ENCODE measurements at places on chromosomes 4 and X. TPM values are rescaled to one million over a fixed set of nuclear protein-coding genes. Genes with fewer than 3 reads are reported as not detected.

The GLRA2 gene
- not detected for total RNA-seq

The AKAP14 gene
- total RNA-seq = not detected

The RELL1 gene
- 33.3 TPM for total RNA-seq

The NUP62CL gene
- 4.6 TPM for total RNA-seq

The SLC10A6 gene
- total RNA-seq = not detected

The BRS3 gene
- not detected for total RNA-seq

The HELQ gene
- 10.5 TPM for total RNA-seq

DNA sequence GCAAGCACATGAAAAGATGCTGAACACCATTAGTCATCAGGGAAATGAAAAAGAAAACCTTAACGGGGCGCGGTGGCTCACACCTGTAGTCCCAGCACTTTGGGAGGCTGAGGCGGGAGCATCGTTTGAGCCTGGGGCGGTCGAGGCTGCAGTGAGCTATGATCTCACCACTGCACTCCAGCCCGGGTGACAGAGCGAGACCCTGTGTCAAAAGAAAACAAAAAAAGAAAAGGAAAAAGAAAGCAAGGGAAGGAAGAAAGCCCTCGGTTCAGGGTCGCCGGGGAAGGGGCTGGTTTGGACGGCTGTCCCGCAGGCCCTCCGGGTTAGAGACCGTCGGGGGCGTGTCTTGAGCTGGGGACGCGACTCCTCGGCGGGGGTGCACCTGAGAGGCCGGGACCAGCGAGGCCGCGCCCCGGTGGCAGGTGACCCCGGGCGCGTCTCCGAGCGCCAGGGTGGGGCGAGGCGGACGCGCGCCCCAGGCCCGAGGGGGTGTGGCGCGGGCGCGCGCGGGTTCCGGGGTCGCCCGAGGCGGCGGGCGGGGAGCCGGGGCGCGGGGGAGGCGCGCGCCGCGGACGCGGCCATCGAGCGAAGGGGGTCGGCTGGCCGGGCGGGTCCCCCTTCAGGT lies 478 bp upstream of the PLXNA3 start:
- no peak for DNase-seq

DNA sequence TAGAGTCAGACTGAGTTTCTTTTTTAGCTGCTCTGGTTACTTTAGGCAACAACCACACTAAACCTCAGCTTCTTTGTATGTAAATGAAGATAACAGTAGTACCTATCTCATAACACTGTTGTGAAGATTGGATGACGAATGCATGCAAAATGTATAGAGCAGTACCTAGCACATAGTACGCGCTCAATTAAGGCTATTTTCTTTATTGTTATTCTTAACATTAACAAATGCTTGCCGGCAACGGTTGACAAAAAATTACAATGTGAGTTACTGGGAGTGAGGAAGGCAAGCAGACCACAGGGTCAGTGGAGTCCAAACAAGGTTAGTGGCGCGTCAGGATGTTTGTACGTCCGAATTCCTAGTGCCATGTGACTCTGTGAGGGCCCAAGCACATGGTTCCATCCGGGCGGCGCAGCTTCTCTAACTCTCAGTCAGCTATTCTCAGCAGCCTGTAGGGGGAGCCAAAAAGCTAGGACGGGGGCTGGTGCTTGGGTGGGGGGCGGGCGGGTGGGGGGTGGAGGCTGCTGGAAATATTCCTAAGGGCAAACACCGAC lies 821 bp upstream of the NALF2 start:
- peak; percentile 80 for DNase-seq

DNA sequence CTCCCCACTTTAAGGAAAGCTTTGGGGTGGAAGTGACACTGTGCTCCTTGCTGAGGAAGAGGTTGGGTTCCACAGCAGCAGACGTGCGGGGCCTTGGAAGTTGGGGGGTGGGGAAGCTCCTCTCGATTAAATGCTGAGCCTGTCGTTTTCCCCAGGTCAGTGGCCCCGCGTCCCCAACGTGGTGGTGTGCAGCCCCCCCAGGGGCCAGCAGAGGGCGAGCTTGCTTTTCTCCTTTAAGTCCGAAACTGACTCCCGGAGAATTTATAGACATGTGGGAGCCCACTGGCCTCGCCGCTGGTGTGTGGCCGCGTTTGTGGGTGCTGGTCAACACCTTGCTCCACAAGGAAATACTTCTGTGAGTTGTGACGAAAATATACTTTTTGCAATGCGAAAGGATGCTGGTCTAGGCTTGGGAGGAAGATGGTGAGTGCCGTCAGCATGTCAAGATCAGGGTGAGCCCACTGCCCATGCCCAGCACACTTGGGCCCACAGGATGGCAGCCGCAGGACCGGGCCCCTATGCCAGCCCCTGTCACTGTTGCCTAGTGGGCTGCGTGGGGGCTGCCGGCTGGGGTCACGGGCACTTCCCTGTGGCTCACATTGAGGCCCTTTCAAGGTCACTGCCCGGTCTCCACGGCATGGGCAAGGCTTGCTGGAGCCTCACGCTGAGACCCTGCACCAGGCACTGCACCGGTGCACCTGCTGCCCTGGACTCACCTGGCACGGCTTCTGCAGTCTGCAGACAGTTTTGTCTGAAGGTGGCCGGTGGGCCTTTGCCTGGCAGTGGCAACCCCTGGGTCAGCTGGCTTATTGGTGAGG lies 9.4 kb downstream of the UVSSA start:
- peak; percentile 62 for DNase-seq

DNA sequence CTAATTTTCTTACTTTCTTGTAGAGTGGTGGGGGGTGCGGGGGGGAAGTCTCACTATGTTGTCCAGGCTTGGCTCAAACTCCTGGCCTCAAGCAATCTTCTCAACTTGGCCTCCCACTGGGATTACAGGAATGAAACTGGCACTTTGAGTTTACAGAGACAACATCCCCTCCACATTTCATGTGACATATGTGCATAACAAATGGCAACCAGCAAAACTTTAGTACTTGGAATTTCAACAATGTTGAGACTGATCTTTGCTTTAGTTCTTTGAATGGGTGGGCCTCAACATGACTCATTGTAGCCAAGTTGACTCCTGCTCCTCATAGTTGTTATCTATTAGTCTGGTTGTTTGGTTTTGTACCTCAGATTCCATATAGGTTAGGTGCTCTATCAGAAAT lies 11.4 kb upstream of the FMR1 start:
- no peak for DNase-seq

DNA sequence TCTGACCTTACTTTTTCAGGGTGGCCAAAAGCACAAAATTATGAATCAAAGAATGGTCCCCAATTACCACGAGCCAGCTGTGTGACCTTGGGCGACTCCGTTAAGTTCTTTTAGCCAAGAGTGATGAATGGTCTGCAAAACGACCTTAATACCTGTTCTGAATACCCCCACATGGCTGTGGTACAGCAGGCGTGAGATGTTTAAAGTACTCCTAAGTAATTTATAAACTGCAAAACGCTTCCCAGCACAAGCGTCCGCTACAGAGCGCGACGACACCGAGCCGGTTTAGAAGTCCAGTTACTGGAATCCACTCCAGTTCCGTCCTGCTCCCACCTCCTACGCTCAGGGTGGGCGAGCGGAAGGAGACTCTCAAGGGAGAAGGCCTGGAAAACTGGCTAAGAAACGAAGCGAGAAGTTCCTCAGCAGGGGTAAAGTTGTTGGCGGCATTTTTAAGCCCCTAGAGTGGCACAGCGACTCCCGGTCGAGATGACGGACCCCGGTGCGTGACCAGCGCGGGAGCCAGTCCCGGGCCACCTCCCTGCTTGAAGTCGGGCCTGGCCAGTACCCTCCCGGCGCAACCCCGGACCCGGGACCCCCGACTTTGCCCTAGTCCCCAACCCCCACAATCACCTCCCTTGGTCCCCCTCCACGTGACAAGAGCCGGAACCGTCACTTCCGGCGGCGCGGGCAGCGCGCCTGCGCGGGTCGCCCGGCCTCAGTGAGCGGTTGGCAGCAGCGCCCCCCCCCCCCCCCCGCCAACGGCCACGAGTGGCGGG lies 659 bp upstream of the BMP2K start:
- peak; percentile 78 for DNase-seq

GRCh38 chr4:70651864-70652506 lies 14.3 kb downstream of the JCHAIN start:
- DNase-seq = peak; percentile 45

- no peak for DNase-seq
These were observed 17.4 kb upstream of the UBA1 start for GRCh38 chrX:47176101-47176740.

DNA sequence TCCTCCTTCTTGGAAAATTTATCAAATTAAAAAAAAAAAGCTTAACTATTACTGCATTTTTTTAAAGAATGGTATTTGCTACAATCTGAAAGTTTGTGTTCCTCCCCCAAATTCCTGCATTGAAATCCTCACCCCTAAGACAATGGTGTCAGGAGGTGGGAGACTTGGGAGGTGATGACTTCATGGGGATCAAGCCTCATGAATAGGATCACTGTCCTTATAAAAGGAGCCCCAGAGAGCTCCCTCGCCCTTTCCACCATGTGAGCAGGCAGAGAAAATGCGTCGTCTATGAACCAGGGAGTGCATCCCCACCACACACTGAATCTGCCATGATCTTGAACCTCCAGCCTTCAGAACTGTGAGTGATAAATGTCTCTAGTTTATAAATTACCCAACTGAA lies 38.0 kb downstream of the DHRSX start:
- peak; percentile 65 for DNase-seq

DNA sequence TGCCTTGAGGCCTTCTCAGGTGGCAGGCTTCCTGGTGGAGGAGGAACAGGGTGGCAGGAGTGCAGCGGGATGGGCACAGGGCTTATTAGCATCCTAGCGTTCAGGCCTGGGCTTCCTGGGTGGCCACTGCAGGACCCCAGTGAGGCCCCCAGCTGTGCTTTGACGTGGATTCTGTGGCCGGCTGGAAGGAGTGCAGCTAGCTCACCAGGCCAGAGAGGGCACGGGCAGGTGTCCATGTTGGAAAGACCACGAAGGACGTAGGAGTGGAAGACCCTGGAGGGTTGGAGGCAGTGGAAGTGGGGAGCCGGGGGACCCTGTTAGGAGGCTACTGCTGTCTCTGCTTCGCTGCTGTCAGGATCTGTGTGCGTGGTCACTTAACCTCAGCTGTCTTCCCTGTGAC lies 13.3 kb upstream of the TADA2B start:
- DNase-seq = no peak

GRCh38 chr4:126341927-126342326 lies 1027.2 kb downstream of the FAT4 start:
- DNase-seq = no peak

GRCh38 chr4:156898373-156899117 lies 73.1 kb downstream of the PDGFC start:
- no peak for DNase-seq

- DNase-seq = no peak
These were observed 24.4 kb downstream of the PJA1 start for GRCh38 chrX:69140837-69141236.

GRCh38 chrX:31836479-31836878 lies 764.6 kb upstream of the FTHL17 start:
- DNase-seq = no peak

- peak; percentile 83 for DNase-seq
These were observed 179.0 kb downstream of the KCNIP4 start for GRCh38 chr4:21769404-21770147.

All from SK-MEL-5 (cell line).